Endothelial cell (in vitro differentiated cells): ENCODE measurements at places on chromosomes 2 and 18. TPM values are rescaled to one million over a fixed set of nuclear protein-coding genes. Genes with fewer than 3 reads are reported as not detected.

- no peaks in the 10 kb centered on the region for H3K27me3 ChIP-seq
- H3K36me3 ChIP-seq, result peaks cover 11% of the 10 kb centered on the region
- H3K27ac ChIP-seq, result no peak overlapping the region
- no peaks in the 10 kb centered on the region for H3K4me1 ChIP-seq
These were observed 33.2 kb upstream of the MTIF2 start for GRCh38 chr2:55302241-55302640.

DNA sequence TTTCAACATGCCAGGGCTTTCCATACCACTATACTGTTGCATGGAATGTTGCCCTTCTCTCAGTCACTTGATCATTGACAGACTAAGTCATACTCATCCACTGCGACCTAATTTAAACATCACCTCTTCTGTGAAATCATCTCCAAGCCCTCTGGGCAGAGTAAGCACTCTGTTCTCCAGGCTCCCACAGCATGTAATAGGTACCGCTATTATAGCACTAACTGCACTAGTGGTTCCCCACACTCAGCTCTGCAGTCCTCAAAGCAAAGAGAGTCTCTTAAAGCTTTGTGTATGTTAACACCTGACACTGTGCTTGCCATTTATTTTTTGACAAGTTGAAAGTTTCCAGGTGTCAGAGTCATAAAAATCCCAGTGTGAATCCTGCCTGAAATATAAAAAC is 947.2 kb downstream of the ERBB4 start:
- peaks cover 1% of the 10 kb centered on the region for H3K27me3 ChIP-seq
- no peak for DNase-seq
- H3K27ac ChIP-seq, result no peak overlapping the region

DNA sequence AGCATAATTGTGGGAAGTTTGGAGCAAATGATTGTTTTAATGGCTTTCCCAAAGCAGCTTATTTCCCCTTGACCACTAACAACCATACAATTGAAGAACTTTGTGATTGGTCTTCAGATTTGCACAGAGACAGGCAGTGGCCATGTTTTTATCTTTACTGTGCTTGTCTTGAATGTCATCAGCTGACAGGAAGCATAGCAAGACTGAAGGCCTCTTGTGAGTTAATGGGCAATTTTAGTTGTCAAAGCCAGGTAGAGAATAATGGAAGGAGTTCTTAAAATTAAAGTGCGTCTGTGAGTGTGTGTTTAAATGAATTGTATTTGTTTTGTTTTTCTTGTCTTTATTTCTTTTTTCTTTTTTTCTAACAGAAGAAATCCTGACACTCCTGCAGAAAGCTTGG is 809.9 kb downstream of the TSN start:
- no peaks in the 10 kb centered on the region for H3K27me3 ChIP-seq
- H3K4me3 ChIP-seq, result no peak overlapping the region
- DNase-seq, result no peak
- H3K27ac ChIP-seq, result no peak overlapping the region

DNA sequence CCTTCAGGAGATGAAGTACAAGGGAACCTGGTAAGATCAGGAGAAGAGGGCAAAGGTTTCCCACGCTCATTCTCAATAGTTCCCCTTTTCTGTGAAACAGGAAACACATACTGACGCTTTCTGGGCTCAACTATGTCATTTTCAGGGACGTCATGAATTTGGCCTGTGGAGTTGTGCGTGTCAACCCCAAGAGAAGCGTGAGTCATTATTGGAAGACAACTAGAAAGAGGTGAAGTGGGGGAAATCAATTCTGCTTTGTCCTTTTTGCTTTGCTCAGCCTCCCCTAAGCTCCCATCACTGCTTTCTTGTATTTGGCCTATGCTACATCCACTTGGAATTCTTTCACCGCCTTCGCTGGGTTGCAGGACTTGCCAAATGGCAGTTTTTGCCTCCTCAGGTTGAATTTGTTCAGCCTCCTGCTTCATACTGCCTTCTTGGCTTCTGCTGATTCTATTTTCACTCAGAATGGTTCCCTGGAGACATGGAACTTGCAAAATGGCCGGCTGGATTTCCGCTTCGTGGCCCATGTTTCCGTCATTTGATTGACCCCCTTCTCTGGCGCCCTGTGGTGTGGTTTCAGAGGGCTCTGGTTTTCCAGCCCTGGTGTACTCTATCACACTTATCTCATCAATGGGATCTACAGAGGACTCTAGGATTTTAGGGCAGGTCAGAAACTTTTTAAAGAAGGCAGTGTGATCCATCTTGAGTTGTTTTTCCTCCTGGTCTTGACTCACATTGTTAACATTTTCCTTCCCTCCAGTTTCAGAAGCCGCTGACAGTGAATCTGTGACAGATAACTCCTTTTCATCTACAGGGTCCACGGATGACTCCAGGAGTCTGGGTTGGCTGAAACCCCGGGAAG is 93.3 kb downstream of the ALPK2 start:
- no peaks in the 10 kb centered on the region for H3K36me3 ChIP-seq
- H3K4me3 ChIP-seq, result no peak overlapping the region
- H3K27me3 ChIP-seq, result no peaks in the 10 kb centered on the region
- H3K4me1 ChIP-seq, result peaks cover 9% of the 10 kb centered on the region
- DNase-seq, result no peak
- no peak overlapping the region for H3K27ac ChIP-seq

Gene LIPG
- 19.6 TPM for total RNA-seq

DNA sequence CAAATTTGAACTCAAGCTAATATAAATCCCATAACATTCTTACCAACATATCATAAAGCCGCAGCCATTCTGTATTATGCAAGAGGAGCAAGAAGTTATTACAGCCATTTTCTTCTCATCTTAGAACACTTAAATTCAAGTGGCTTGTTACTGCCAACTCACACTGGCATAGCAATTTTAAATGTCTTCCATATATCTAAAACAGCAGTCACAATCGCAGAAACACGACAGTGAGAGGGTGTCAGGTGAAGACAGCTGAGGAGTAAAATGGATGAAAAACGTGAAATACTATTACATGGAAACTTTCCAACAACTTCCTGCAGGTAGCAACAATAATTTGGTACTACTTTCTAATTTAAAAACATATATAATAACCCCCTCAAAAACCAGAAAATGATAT is 17.9 kb downstream of the PPP3R1 start:
- H3K4me1 ChIP-seq, result peaks cover 25% of the 10 kb centered on the region
- no peak overlapping the region for H3K27ac ChIP-seq
- peaks cover 4% of the 10 kb centered on the region for H3K36me3 ChIP-seq

DNA sequence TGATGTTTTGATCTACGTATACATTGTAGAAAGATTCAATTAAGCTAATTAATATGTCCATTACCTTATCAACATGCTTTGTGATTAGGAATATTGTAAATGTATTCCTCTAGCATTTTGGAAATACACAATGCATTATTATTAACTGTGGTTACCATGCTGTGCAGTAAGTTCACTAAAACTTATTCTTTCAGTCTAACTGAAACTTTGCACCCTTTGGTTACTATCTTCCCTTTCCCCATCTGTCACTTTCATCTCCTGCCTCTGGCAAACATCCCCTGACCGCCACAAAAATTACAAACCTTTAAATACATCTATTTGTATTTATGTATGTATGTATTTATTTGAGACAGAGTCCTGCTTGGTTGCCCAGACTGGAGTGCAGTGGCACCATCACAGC is 388.0 kb downstream of the NYAP2 start:
- H3K36me3 ChIP-seq, result no peaks in the 10 kb centered on the region
- H3K27ac ChIP-seq, result no peak overlapping the region
- no peak for DNase-seq
- no peaks in the 10 kb centered on the region for H3K4me1 ChIP-seq
- no peaks in the 10 kb centered on the region for H3K27me3 ChIP-seq

Gene SLC19A3
- 0.62 TPM for total RNA-seq

Gene CNRIP1
- 21.8 TPM for total RNA-seq

Gene ZNF521
- total RNA-seq, result 238 TPM
